AML-193 (cell line): ENCODE measurements at places on chromosomes 4 and X.

- no peak for DNase-seq
These were observed 52.4 kb downstream of the PHOX2B start for GRCh38 chr4:41696131-41696530.

- DNase-seq: no peak
These were observed 478.5 kb downstream of the STPG2 start for GRCh38 chr4:97664741-97665140.

DNA sequence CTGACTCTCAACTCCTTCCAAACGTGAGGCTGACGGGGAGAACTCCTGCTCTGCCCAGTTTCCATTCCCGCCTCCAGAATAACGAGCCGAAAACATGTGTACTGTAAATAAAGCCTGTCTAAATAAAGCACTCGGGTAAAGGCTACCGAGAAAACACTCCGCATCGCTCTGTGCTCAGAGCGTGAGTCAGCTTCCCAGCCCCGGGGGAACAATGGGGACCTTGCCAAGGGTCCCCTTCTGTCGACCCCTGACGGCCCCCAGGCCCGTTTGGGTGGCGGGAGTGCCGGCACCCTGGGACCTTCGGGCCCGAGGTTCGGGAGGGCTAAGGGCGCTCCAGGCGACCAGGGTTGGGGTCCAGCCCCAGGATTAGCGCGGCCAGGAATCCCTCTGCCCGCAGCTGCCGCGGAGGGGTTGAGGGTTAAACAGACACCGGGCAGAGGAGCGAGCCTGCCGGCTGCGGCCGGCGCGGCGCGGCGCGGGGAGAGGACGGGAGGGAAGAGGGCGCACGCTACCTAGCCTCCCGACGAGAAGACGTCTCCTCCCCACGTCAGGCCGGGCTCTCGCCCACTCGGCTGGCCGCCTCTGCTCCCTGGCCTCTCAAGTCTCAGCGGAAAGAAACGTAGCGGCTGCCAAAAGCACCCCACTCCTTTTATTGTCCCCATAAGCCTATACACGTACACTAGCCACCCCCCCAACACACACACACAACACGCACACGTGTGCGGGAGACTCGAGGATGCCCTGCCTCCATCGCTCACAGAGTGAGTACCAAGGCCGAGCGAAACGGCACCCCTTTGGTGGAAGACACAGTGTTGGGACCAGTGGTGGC lies 85.5 kb downstream of the BCOR start:
- DNase-seq: no peak

GRCh38 chrX:132790329-132790728 lies 168.1 kb downstream of the HS6ST2 start:
- DNase-seq: no peak

- DNase-seq: no peak
These were observed 38.1 kb upstream of the NOCT start for GRCh38 chr4:138977524-138977923.

DNA sequence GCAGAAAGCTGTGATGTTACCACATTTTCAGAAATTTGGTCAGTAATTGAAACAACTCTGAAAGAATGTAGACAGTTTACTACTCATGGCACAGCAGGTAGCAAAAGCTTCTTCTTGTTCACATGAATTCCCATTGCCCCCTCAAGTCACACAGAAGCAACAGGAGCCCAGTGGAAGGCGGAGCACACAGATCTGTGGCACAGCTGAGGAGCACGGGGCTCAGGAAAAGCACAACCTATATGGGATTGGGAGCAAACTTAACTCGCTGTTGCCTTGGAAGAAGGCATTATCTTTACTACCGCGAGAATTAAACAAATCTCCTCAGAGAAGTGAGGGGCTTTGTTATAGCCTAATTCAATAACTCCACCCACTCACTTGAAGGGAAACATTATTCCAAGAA lies 358.5 kb downstream of the SPOCK3 start:
- DNase-seq: no peak

- DNase-seq: no peak
These were observed 576.5 kb downstream of the MID1IP1 start for GRCh38 chrX:39377773-39378172.

- DNase-seq: no peak
These were observed 46.8 kb downstream of the ARAP2 start for GRCh38 chr4:36197501-36197900.

GRCh38 chr4:6806924-6807626 lies 24.5 kb downstream of the KIAA0232 start:
- DNase-seq: peak; percentile 52

- no peak for DNase-seq
These were observed 41.0 kb downstream of the GAB1 start for GRCh38 chr4:143377611-143378099.

DNA sequence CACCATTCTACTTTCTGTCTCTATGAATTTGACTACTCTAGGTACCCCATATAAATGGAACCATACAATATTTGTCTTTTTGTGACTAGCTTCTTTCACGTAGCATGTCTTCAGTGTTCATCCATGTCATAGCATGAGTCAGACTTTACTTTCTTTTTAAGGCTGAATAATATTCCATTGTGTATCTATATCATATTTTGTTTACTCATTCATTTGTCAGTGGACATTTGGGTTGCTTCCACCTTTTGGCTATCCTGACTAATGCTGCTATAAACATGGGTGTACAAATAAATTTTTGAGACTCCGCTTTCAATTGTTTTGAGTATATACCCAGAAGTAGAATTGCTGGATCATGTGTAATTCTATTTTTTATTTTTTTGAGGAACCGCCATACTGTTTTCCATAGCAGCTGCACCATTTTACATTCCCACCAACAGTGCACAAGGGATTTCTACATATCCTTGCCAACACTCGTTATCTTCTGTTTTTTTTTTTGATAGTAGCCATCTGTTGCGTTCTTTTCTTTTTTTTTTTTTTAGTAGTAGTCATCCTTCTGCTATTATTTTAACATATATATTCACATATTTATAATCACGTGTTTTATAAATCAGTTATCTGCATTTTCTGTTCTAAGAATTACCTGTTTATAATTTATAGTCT lies 158.0 kb upstream of the MED14 start:
- DNase-seq: no peak

DNA sequence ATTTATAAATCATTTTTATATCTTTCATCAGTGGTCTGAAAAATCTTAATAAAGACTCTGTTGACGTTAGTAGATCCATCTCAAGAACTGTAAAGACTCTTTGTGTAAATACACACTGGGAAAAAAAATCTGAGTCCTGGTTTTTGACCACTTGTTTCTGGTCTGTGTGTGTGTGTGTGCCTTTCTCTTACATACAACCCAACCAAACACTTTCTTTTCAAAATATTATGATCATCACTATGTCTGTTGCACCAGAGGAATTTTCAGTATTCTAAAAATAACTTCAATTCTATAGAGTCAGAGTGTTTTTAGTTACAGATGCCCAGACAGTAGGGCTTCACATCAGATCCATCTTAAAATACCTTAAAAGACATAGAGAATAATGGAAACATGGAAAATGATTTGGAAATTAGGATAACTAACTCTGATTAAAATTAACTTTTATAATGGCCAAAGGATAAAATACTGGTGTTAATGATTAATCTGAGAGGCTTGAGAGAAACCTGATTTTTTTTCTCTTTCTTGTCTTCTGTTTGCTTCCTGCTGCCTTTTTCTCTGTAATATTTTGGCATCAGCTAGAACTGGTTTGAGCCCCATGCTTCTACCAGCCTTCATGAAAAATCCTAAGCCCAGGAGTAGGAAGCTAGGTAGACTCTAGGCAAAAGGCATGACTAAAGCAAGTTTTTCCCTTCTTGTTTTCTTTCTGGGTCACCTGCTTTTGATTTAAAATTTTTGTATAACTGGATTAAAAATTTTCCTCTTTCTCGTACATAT lies 99.7 kb downstream of the ATXN3L start:
- no peak for DNase-seq
